GM12864 (cell line): ENCODE measurements at places on chromosomes 2 and 18.

GRCh38 chr2:108925286-108925685, 63.7 kb downstream of the EDAR start:
- DNase-seq: no peak

DNA sequence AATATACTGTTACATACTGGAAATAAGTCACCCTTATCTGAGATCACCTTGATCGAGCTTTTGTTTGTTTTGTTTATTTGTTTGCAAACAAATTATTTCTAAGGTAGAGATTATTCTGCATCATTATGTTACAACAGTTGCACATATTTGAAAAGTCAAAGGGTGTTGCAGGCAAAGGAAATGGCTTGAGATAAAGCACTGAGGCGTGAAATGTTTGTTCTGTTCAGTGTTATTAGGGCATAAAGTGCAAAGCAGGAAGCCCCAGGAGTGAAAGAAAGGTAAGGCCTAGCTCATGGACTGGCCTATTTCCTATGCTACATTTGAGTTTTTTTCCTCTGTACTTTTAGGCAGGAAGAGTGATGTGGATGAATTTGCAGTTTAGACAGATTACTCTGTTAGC, 1815.6 kb upstream of the LRRTM1 start:
- DNase-seq: no peak

DNA sequence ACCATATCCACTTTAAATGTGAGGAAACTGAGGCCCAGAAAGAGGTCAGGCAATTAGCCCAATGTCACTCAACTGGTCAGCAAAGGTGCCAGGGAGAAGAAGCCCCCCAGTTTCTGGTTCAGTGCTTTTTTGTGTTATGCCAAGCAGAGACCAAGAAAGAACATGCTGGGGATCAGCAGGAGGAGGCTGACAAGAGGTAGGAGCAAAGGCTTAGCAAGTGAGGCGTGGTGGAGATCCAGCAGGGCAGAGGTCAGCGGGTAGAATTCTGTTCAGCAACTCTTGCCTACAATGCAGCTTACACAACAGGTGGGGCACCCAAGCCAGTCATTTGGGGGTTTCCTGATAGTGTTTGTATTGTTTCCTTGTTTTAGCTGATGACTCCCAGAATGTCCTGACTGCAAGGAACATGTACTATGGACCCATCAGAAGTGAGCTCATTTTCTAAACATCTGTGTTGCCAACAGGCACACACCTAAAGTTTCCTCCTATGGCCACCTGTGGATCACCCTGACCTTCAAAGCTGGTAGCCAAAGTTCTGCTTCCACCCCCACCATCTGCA, 28.2 kb downstream of the LPIN2 start:
- DNase-seq: no peak

- no peak for DNase-seq
These were observed 587 bp upstream of the TANK start for GRCh38 chr2:161159456-161160225.
